Esophagus squamous epithelium (tissue), 5 donors: ENCODE measurements at places on chromosomes 12 and 14. TPM values are rescaled to one million over a fixed set of nuclear protein-coding genes. Genes with fewer than 3 reads are reported as not detected.

The SVOP gene
- not detected for total RNA-seq

The TMTC3 gene
- total RNA-seq: 60.9 TPM

The ADAMTS20 gene
- not detected for total RNA-seq

DNA sequence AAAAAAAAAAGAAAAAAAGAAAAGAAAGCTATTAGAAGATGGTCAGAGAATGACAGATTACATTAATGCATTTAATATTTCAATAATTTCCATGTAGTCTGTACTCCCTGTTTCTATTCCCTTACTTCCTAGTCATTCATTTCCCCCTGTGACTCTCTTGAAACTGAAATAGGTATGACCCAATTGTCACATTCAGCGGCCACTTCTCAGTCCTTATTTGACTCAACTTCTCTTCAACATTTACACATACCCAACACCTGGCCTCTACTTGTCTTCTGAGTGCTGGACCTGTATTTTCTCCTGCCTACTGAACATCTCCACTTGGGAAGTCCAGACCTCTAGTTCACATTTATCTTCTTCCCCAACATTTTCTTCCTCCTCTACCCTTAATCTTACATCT is 7.2 kb downstream of the EEA1 start:
- no peak for DNase-seq

GRCh38 chr14:23153851-23154796 is 29.3 kb downstream of the SLC7A8 start:
- peak; percentile 28 for DNase-seq

DNA sequence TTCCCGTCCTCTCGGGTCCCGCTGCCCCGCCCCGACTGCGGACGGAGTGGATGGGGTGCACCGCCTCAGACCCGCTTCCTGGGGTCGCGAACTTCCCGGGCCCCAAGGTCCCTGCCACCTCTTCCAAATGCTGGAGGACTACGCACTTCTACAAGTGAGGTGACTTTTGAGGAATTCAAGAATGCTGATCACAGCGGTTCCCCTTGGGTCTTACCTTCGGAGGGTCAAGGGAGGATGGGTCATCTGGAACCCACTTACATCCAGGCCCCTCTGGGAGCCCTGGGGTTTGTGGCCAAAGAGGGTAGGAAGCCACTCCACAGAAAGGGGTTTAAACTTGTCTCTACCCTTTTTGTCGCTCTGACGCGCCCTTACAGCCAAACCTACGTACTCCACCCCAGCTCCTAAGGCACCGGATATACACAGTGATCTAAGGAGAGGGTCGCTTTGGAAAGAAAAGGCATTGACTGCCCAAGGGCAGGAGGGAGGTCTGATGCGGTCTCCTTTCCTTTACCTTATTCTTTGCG is 532 bp upstream of the PRKD1 start:
- DNase-seq: no peak
